ENCODE measurements at places on chromosomes 2 and 18.
A peak's percentile ranks its signal among the peaks of the same experiment; 100 is the strongest.

GRCh38 chr2:68753318-68753717 is 18.7 kb downstream of the ARHGAP25 start:
- DNase-seq, result no peak

GRCh38 chr18:77984178-77984577 is 734.5 kb downstream of the GALR1 start:
- no peak for DNase-seq

DNA sequence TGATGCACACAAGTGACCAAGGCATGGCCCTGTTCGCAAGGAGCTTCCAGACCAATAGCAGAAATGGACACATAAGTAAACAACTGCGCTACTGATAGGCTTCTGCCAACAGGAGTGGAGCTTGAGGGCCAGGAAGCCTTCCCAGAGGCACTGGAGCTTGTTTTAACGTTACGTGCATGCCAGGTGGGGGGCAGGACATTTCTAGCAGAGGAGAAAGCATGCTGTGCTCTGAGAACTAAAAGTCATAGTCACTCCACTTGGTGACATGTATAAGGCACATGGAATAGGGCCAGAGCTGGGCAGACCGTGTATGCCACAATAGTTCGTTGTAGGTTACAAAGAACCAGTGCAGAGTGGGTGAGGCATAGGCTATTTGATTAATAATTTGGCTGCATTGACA is 184.2 kb downstream of the NEDD4L start:
- no peak for DNase-seq

GRCh38 chr2:139296672-139297209 is 516.6 kb upstream of the NXPH2 start:
- DNase-seq, result no peak

GRCh38 chr2:115057473-115057872 is 615.0 kb downstream of the DPP10 start:
- no peak for DNase-seq

DNA sequence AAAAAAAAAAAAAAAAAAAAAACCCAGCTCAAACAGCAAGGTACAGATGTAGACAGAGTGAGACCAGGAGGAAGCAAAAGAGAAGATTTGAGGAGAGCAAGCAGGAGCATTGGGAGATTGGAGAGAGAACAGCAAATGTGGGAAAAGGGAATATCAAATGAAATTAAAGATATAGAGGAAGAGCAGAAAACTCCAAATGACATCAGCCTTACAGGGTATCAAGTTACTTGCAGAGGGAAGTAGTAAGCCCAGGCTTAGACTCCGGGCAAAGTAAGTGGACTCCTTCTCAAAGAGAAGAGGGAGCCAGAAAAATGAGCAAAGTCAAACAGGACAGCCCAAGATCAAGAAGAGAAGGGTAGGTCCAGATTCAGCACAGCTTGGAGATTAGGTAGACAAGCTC is 93.3 kb upstream of the PPP1CB start:
- DNase-seq, result no peak

GRCh38 chr2:71898375-71898774 is 249.3 kb downstream of the CYP26B1 start:
- DNase-seq, result no peak

DNA sequence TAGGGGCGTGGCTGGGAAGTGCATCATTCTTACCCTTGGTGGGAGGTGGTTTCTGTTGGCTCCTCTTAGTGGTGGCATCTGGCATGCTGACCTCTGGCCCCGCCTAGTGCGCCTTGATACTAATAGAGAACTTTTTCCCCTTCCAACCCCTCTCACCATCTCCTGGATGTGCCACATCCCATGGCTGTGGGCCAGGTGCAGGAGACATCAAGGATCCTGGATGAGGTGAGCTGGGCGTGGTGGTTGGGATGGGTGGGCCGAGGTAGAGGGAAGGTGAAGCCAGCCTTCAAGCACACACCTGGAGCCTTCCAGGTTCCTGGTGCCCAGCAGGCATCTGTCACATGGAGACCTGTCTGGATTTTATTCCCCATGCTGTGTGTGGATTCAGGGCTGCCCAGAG is 149.2 kb downstream of the DYSF start:
- no peak for DNase-seq

DNA sequence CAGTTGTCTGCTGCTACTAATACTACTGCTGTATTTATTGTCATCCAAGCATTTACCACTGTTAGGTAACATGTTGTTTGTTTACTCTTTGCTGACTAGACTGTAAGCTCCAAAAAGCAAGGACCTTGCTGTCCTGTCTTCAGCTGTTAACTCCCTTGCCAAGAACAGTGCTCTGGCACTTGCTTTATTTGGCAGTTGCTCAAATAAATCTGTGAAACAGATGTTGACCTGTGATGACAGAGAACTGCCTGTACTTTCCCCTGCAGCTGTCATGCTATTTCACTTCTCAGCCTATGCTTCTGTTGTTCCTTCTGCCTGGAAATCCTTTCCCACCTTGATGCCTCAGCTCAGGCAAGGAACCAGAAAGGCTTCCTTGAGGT is 181.2 kb downstream of the ATAD2B start:
- peak; percentile 93 for DNase-seq

GRCh38 chr2:68226794-68227193 is 25.5 kb downstream of the PPP3R1 start:
- DNase-seq, result no peak

GRCh38 chr2:204321910-204322751 is 223.1 kb upstream of the PARD3B start:
- no peak for DNase-seq

DNA sequence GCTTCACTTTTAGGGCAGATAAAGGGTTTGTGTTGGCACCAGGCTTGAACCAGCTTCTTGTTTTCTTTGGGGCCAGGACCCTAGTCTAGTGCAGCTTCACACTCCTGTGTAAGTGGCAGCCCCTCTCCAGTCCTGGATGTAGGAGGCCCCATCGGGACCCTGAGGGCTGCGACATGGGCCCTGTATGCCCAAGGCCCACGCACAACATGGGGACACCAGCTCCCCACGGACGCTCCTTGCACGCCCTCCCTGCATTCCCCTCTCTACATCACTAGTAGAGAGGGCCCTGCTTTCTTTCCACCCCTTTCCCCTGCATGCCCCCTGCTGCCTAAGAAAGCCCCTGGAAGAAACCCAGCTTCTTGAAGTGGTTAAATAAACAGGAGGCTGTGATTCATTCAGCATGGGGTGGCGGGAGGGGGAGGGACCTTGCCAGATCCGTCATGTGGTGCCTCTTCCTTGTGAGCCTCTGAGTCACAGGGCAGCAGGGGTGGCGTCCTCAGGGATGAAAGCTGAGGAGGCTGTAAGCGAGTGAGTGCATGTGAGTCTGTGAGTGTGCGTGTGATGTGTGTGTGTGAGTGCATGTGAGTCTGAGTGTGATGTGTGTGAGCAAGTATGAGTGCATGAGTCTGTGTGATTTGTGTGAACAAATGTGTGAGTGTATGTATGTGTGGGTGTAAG is 42.5 kb downstream of the COPS8 start:
- DNase-seq, result no peak

GRCh38 chr2:182050333-182051135 is 64.9 kb downstream of the PPP1R1C start:
- DNase-seq, result no peak

DNA sequence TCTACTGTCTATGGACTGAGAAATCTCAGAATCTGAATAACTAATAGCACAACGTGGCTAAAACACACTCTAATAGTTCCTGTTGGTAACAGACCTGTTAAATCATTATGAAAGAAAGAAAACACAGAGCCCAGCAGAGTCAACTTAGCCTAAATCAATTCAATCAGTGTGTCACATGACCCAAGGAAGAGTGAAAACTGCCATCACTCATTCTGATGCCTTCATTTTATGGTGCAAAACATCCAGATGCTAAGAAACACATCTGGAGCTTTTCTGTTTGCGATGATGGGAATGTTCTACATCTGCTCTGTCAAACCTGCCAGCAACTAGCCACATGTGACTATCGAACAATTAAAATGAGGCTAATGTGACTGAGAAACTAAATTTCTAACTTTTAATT is 295.7 kb upstream of the TRIB2 start:
- DNase-seq, result no peak

GRCh38 chr2:58631986-58632385 is 390.9 kb upstream of the FANCL start:
- no peak for DNase-seq

- DNase-seq, result no peak
Measured at GRCh38 chr2:97963079-97963406, 32.7 kb downstream of the TMEM131 start.

GRCh38 chr2:132915812-132916549 is 246.0 kb upstream of the LYPD1 start:
- DNase-seq, result no peak

GRCh38 chr2:72883356-72883962 is 3.7 kb upstream of the SPR start:
- no peak for DNase-seq

- no peak for DNase-seq
Measured at GRCh38 chr18:67742954-67743353, 226.4 kb upstream of the DSEL start.

DNA sequence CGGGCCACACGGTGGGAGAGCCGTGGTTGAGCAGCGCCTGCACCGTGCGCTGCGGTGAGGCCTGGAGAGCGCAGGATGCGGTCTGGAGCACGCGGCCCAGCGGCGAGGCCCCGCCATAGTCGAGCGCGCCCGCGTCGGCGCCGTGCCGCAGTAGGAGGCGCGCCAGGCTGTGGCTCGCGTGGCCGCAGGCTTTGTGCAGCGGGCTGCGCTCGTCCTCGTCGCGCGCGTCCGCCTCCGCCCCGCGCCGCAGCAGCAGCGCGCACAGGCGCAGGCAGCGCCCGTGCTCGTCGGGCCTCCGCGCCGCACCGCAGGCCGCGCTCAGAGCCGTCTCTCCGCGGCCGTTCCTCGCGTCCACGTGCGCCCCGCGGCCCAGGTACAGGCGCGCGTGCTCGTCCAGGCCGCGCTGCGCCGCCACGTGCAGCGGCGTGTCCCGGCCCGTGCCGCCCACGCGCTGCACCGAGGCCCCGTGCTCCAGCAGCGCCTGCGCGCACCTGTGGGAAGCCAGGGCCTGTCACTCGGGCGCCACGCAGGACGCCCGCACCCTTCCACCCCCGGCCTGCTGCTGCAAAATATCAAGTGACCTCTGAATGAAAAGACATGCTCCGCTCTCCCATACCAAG is 46.3 kb upstream of the GBX2 start:
- DNase-seq, result no peak

DNA sequence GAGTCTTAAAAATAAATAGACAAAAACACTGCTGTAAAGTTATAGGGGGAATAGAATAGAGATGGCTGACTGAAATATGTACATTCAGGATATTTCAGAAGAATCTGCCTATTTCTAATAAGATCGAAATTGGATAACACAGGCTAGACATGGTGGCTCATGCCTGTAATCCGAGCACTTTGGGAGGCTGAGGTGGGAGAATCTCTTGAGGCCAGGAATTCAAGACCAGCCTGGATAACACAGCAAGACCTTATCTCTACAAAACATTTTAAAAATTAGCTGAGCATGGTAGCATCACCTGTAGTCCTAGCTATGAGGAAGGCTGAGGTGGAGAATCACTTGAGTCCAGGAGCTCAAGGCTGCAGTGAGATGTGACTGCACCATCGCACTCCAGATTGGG is 146.6 kb upstream of the CCDC150 start:
- no peak for DNase-seq

DNA sequence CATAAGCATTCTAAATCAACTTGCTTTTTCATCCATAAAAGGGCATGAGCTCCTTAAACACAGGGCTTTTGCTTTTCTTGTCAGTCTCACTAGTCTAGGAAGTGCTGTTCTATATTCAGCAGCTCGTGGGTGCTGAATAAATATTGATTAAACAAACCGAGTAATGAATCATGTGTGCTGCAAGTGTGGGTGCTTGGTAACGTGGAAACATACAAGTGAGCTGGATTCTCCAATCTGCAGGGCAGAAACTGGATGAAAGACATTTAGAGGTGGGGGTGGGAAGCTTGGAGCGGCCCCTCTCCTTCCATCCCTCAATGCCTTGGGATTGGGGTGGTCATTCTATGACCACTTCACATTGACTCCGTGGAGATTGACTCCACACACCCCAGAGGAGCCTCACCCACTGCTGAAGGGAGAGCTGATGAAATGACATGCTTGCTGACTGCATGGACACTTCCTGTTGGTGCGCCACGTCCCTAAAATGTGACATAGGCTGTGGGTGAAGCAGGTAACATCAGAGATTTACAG is 114.6 kb downstream of the DOCK10 start:
- DNase-seq, result no peak

GRCh38 chr2:240388471-240389301 is 46.8 kb upstream of the GPC1 start:
- DNase-seq, result no peak

DNA sequence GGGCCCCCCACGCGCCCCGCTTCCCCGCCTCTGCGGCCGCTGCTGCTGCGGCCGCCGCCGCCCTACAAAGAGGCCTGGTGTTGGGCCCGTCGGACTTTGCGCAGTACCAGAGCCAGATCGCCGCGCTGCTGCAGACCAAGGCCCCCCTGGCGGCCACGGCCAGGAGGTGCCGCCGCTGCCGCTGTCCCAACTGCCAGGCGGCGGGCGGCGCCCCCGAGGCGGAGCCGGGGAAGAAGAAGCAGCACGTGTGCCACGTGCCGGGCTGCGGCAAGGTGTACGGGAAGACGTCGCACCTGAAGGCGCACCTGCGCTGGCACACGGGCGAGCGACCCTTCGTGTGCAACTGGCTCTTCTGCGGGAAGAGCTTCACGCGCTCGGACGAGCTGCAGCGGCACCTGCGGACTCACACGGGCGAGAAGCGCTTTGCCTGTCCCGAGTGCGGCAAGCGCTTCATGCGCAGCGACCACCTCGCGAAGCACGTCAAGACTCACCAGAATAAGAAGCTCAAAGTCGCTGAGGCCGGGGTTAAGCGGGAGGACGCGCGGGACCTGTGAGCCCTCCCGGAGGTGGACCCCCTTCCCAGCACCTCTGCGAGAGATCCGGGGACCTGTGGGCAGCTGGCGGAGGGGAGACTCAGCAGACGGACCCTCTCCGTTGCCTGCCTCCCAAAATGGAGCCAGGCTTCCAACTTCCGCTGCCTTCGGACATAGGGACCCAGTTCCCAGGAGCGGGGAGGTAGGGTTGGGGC is 1.9 kb downstream of the SP5 start:
- DNase-seq, result no peak

- no peak for DNase-seq
Measured at GRCh38 chr18:4765401-4765800, 310.3 kb upstream of the DLGAP1 start.

GRCh38 chr2:173075056-173075780 is 428 bp upstream of the MAP3K20 start:
- peak; percentile 50 for DNase-seq

DNA sequence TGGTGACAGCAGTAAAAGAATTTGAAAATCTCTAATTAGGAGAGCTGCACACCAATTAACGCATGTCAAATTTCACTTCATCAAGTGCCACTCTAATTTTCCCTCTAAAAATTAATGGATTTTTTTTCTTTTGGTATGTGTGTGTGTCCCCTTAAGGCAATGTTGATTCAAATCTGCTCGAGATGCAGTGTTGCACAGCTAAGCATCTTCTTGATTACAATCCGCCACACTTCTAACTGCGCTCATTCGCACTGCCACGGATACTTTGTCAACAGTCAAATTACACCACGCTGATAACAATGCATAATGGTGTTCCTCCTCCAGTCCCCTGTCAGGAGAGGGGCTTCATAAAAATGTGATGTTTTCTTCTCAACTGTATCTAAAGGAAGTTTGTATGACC is 261.4 kb downstream of the MEIS1 start:
- DNase-seq, result no peak

GRCh38 chr2:24121469-24121868 is 1.7 kb downstream of the PFN4 start:
- DNase-seq, result no peak

GRCh38 chr2:94869552-94870439 is 1.4 kb upstream of the TEKT4 start:
- no peak for DNase-seq
